Right renal pelvis (tissue), 4 donors: ENCODE measurements at places on chromosomes 1 and 21.
A peak's percentile ranks its signal among the peaks of the same experiment; 100 is the strongest.

GRCh38 chr1:42730002-42730401 is 10.0 kb downstream of the CLDN19 start:
- no peak for DNase-seq

- peak; percentile 61 for DNase-seq
Observed at GRCh38 chr21:16419188-16419921, 689.6 kb downstream of the USP25 start.

GRCh38 chr1:166939741-166940375 is 35.5 kb downstream of the ILDR2 start:
- DNase-seq, result no peak

GRCh38 chr1:170162459-170163246 is 16.9 kb downstream of the NTMT2 start:
- peak; percentile 31 for DNase-seq

GRCh38 chr1:115507901-115508300 is 133.9 kb upstream of the VANGL1 start:
- DNase-seq, result no peak

DNA sequence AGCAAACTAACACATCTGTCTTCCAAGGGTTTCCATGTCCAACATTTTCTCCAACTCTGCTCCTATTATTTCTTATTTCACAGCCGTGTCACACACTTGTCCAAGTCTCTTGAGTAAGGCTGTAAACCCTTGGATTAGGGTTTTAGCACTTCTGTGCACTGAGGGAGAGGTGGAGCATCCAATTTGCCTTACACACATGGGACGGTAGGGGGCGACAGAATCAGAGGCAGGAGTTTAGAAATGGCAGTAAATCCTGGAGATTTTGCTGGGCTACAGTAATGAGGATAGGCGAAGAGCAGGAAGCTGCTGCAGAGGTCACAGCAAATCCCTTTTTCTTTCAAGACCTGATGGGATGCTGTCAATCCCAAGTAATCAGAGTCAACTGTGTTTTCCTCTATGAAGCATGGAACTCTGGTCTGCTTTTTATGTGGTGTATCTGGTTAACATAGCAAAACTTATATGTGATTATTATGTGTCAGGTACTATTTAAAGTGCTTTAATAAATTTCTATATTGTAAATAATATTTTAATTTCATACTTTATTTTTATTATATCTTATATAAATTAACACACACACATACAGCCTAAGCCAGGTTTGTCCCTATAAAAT is 15.4 kb upstream of the LCE5A start:
- DNase-seq, result peak; percentile 6

DNA sequence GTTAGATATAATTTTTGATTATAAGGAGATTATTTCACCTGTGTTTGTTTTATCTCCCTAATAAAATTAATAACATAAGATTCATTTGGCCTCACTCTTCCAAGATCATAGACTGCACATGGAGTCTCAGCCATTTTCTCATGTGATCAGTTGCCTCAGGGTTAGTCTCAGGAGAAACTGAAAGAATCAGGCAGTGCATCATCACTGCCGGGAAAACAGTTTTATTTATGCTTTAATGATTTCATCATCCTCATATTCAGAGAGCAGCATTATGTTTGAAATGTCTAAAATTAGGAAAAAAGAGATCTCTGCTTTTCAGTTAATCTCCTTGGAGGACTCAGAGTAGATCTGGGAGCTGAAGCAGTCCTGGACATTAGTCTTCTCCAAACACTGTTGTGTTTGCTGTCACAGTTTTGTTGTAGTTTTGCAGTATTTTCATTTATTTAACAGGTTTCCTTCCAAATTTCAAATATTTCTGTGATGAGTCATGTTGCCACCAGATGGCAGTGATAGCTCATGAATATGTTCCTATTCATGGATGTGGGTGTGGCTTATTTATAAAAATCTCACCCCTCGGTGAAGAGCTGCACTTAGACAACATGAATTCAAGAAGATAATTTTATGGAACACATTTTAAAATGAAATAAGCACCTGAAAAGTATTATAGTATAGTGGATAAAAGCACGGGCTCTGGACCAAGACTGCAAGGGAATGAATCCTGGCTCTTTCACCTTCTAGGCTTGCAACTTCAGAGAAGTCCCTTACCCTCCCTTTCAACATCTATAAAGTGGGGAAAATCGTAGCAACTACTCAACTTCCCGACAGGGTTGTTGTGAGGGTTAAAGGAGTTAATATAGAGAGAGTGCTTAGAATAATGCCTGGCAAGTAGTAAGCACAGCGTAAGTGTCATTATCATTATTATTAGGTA is 31.2 kb downstream of the CHD1L start:
- peak; percentile 33 for DNase-seq

DNA sequence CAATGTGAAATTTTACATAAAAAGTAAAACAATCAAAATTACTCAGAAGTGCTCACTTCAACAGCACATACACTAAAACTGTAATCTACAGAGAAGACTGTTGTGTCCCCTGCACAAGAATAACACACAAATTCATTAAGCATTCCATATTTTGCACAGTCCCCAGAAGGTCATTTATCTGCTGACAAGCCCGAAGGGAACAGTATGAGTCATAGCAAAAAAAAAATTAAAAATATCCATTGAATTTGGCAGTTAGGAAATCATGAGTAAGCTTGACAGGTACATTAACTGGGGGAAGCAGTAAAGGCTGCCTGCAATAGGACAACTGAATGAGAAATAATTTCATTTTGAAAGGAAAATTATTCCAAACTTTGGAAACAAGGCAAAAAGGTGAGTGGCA is 3.3 kb upstream of the CACYBP start:
- no peak for DNase-seq

GRCh38 chr1:113830039-113830438 is 17.8 kb upstream of the RSBN1 start:
- DNase-seq, result no peak

GRCh38 chr1:89499320-89499719 is 25.3 kb upstream of the LRRC8B start:
- DNase-seq, result no peak

DNA sequence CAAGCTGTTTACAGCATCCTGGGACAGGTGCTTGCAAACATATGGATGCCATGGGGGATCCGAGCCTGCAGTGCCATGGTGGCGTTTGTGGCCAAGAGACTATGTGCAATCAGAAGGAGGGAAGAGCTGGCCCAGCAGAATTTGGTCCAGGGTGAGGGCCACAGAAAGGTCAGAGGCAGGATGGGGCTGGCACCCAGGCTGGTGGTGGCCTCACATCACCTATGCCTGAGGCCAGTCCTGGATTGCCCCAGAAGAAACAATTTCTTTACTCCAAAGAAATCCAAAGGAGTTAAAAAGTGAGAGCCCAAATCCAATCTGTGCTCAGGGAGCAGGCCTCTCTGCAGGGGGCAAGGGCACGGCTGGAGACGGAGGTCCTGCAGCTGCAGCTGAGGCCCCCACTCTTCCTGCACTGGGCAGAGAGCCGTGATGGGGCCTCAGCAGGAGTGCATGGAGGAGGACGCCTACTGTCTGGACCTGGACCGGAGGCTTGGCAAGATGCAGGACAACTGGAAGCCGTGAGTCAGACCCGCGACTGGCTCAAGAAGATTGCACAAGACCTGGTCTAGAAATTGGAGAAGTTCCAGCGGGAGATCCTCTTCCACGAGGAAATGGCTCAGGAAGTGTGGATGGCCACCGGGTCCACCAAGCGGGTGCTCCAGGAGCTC is 163.5 kb downstream of the RYR2 start:
- DNase-seq, result no peak

DNA sequence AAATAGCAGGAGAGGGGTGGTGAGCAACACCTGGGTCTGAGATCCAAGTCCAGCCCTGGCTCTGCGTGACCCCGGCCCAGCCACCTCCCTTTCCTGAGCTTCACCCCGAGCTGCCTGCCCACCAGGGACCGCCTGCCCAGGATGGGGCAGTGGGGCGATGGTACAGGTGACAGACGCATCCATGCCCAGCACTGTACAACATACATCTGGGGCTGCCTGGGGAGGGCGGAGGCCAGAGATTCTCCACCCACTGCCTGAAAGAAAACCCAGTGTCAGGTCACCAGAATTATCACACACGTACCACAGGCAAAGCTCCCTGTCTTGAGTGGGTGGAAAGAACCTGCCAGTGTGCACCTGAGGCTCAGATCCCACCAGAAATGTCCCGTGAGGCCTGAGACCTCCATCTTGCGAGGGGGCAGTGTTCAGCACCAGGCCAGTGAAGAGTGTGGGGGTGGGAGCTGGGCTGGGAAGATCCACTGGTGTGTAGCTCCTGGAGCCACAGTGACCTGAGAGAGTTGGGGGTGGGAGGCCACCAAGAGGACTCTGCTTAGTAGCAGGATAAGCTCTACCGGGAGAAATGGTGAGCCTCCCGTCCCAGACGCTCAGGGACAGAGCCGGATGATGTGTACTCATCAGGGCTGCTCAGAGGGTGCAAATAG is 81.5 kb downstream of the DMRTB1 start:
- no peak for DNase-seq

GRCh38 chr21:41779659-41780058 is 12.8 kb upstream of the RIPK4 start:
- no peak for DNase-seq

- no peak for DNase-seq
Observed at GRCh38 chr1:17194615-17195528, 10.1 kb upstream of the PADI1 start.
